ENCODE measurements at places on chromosomes 7 and 10.

DNA sequence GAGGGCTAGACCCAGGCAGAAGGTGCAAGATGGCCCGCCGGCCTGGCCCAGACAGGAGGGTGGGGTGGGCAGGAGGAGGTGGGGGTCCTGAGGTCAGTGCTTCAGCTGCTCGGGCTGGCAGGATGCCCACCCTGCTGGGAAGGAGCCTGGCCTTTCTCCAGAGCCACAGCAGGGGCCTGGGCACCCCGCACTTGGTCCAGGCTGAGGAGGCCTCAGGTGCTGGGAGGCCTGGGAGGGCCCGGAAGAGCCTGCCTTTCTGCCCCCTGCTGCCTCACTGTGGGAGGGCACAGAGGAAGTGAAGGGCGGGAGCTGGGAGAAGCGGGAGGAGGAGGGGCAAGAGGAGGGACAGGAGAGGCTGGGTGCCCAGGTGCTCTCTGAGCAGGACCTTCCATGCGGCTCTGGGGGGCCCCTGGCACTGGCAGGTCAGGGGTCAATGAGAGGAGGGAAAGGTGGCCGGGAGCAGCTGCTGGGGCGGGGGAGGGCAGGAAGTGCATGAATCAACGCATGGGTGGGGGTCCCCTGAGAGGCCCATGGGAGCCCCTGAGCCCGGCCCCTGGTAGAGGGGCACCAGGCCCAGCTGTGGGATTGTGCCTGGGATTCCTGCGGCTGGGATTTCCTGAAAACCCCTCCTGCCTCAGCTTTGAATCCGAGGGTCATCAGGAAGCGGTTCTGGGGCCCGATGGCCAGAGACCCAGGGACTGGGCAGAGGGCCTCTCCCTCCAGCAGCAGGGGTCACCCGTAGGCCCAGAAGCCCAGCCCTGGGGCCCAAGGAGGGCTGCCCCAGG, 49.9 kb downstream of the PWWP2B start:
- peak; percentile 87 for DNase-seq

DNA sequence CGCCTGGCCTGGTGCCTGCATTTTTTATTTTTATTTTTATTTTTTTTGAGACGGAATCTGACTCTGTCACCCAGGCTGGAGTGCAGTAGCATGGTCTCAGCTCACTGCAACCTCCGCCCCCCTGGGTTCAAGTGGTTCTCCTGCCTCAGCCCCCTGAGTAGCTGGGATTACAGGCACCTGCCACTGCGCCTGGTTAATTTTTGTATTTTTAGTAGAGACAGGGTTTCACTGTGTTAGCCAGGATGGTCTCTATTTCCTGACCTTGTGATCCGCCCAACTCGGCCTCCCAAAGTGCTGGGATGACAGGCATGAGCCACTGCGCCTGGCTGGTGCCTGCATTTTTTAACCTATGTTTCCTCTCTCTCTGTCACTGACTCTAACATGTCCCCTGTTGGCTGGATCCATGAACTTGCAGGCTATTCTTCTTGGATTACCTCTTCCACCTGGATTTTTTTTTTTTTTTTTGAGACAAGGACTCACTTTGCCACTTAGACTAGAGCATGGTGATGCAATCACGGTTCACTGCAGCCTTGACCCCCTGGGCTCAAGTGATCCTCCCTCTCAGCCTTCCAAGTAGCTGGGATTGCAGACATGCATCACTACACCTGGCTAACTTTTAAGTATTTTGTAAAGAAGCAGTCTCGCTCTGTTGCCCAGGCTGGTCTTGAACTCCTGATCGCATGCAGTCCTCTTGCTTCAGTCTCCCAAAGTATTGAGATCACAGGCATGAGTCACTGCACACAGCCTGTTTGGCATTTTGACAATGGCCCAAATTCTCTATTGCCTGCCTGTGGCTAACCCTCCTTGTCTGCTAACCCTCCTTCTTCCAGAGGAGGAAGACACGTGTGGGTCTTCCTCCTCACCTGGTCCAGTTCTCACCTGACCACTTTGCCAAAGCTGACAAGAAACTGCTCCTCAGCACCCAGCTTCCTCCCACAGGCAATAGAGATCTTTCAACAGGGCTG, 23.0 kb upstream of the PRPF18 start:
- no peak for DNase-seq

- peak; percentile 1 for DNase-seq
Observed at GRCh38 chr10:98367604-98368451, 47.2 kb downstream of the PYROXD2 start.

GRCh38 chr7:94649450-94649849, 6.5 kb downstream of the SGCE start:
- no peak for DNase-seq
